ENCODE measurements at places on chromosomes 3 and 15.

DNA sequence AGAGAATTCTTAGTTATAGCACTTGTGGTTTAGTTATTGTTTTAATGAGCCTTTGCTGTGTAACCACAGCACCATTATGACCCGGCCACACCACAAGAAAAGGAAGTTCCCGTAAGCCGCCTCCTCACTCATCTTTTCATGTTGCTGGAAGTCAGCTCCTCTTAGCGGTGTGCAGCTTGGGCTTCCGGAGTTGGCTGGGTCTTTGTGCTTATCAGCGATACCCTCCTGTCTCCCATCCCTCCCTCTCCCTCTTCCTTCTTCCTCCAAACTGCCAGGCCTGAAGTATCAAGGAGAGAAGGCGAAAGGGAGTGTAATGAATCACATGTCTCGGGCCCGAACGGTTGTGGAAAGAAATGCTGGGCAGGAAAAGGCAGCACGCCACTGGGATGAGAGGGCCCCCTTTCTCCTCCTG is 353.5 kb downstream of the MCTP2 start:
- DNase-seq = peak; percentile 53
- H3K36me3 ChIP-seq = no peaks in the 10 kb centered on the region
- no peaks in the 10 kb centered on the region for H3K27me3 ChIP-seq
- peaks cover 21% of the 10 kb centered on the region for H3K4me1 ChIP-seq
- H3K27ac ChIP-seq = no peak overlapping the region

- H3K4me1 ChIP-seq = peaks cover 56% of the 10 kb centered on the region
- H3K4me3 ChIP-seq = peak overlapping the region; percentile 70
- H3K27ac ChIP-seq = peak overlapping the region; percentile 99
These were observed 57.0 kb downstream of the IQSEC1 start for GRCh38 chr3:13016083-13016720.

GRCh38 chr15:67512140-67512539 is 8.8 kb upstream of the C15orf61 start:
- H3K27ac ChIP-seq = no peak overlapping the region
- H3K36me3 ChIP-seq = no peaks in the 10 kb centered on the region
- DNase-seq = no peak

GRCh38 chr15:50134524-50135024 is 15.5 kb upstream of the ATP8B4 start:
- no peak for DNase-seq
- H3K27ac ChIP-seq = no peak overlapping the region
- no peaks in the 10 kb centered on the region for H3K27me3 ChIP-seq
- H3K4me1 ChIP-seq = no peaks in the 10 kb centered on the region

GRCh38 chr3:136021803-136022202 is 56.3 kb downstream of the PPP2R3A start:
- no peaks in the 10 kb centered on the region for H3K36me3 ChIP-seq
- no peak overlapping the region for H3K27ac ChIP-seq
- no peaks in the 10 kb centered on the region for H3K4me1 ChIP-seq
- no peak for DNase-seq
- no peak overlapping the region for H3K4me3 ChIP-seq
- peaks cover 12% of the 10 kb centered on the region for H3K27me3 ChIP-seq

GRCh38 chr3:73727854-73728253 is 103.1 kb upstream of the PDZRN3 start:
- DNase-seq = no peak
- H3K27me3 ChIP-seq = no peaks in the 10 kb centered on the region
- no peak overlapping the region for H3K4me3 ChIP-seq
- no peaks in the 10 kb centered on the region for H3K36me3 ChIP-seq
- no peak overlapping the region for H3K27ac ChIP-seq
- no peaks in the 10 kb centered on the region for H3K4me1 ChIP-seq

DNA sequence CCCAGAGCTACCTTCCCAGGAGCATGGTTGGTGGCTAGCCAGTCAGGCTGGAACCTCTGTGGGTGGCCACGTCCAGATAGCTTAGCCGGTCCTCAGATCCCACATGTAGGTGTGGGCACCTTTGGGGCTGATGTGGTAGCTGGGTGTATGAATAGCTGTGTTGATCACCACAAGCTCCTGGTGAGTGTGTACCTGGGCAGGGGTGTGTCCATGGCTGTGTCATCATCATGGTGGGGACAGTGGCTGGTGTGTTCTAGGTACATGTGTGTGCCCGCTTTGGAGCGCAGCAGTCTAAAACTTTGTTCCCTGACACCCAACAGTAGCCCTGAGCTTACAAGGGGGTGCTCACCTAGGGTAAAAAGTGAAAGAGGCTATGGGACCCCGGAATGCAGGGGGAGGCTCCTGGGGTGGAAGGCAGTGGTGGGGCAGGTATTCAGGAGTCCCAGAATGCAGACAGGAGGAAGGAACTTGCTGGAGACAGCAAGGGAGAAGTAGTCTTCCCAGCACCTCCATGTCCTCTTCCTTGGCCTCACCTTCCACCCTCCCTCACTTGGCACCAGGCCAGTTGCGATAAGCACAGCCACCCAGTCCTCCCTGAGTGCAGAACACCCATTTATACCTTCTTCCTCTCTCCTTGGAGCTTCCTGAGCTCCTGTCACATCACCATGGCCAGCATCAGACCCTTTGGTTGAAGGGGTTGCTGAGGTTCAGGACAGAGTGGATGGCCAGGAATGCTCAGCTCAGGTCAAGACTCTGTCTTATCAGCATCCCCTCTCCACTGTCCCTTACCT is 1.2 kb downstream of the CISH start:
- H3K36me3 ChIP-seq = peaks cover 49% of the 10 kb centered on the region
- no peaks in the 10 kb centered on the region for H3K27me3 ChIP-seq
- H3K27ac ChIP-seq = peak overlapping the region; percentile 81
- no peak for DNase-seq
- peaks cover 68% of the 10 kb centered on the region for H3K4me1 ChIP-seq
- peak overlapping the region; percentile 93 for H3K4me3 ChIP-seq

- DNase-seq = no peak
- no peaks in the 10 kb centered on the region for H3K4me1 ChIP-seq
- H3K27ac ChIP-seq = no peak overlapping the region
- H3K36me3 ChIP-seq = no peaks in the 10 kb centered on the region
- no peak overlapping the region for H3K4me3 ChIP-seq
These were observed 75.8 kb upstream of the ABI3BP start for GRCh38 chr3:101068876-101069606.

GRCh38 chr3:53921296-53921695 is 29.6 kb upstream of the SELENOK start:
- DNase-seq = peak; percentile 4
- H3K27me3 ChIP-seq = peaks cover 4% of the 10 kb centered on the region
- H3K27ac ChIP-seq = no peak overlapping the region
- no peak overlapping the region for H3K4me3 ChIP-seq

- H3K4me1 ChIP-seq = no peaks in the 10 kb centered on the region
- no peaks in the 10 kb centered on the region for H3K27me3 ChIP-seq
- H3K27ac ChIP-seq = no peak overlapping the region
- no peaks in the 10 kb centered on the region for H3K36me3 ChIP-seq
- no peak overlapping the region for H3K4me3 ChIP-seq
These were observed 54.9 kb upstream of the SLC7A14 start for GRCh38 chr3:170640737-170641171.

DNA sequence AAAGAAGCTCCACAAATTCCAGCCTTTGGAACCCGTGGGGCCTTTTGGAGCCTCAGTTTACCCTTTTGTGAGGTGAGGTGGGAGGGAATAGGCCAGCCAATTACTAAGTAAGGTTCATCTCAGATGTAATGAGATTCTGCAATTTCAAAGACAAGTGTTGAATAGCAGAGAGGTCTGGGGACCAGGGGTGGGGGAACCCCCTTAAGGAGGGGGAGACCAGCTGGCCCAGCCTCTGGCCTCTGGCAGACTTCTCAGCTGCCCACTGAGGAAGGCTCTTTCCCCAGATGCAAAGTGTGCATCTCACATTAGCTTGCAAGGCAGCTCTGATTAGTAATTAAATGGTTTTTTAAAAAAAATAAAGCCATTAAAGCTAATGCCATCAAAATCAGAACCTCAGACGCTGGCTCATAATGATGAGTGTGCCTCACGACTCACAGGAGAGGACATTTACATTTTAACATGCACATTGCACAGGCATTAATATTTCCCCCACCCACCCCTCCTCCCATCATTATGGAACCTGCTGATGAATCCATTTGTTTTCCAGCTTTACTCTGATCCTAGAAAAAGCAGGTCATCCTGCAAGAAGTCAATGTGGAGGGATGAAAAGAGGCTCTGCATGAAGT is 176.7 kb upstream of the TLE3 start:
- H3K27ac ChIP-seq = no peak overlapping the region
- no peaks in the 10 kb centered on the region for H3K36me3 ChIP-seq
- H3K4me3 ChIP-seq = no peak overlapping the region
- DNase-seq = no peak

DNA sequence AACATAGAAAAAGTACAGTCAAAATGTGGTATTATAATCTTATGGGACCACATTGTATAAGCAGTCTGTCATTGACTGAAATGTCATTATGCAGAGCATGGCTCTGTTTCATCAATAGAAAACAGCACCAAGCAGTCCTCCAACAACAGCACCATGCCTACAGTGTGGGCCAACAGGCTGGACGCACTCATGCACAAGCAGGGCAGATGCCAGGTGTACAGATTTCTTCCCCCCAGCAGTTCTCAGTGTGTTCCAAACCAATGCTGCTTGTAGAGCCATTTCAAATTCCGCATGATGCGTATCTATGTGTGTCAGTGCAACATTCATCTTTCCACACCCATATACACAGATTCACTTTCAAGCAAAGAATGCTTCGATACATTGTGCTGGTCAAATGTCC is 253.1 kb downstream of the CHL1 start:
- H3K4me3 ChIP-seq = no peak overlapping the region
- H3K27ac ChIP-seq = no peak overlapping the region
- H3K27me3 ChIP-seq = no peaks in the 10 kb centered on the region
- DNase-seq = no peak
- H3K36me3 ChIP-seq = no peaks in the 10 kb centered on the region
- no peaks in the 10 kb centered on the region for H3K4me1 ChIP-seq

GRCh38 chr15:81813215-81813614 is 232.6 kb downstream of the MEX3B start:
- no peak overlapping the region for H3K27ac ChIP-seq
- H3K4me3 ChIP-seq = no peak overlapping the region
- no peaks in the 10 kb centered on the region for H3K36me3 ChIP-seq

- no peak overlapping the region for H3K4me3 ChIP-seq
- no peaks in the 10 kb centered on the region for H3K36me3 ChIP-seq
- H3K27ac ChIP-seq = no peak overlapping the region
- no peak for DNase-seq
These were observed 5.3 kb downstream of the TM4SF4 start for GRCh38 chr3:149479621-149480325.

GRCh38 chr15:99149366-99149765 is 44.5 kb downstream of the SYNM start:
- H3K36me3 ChIP-seq = no peaks in the 10 kb centered on the region
- no peaks in the 10 kb centered on the region for H3K27me3 ChIP-seq
- no peaks in the 10 kb centered on the region for H3K4me1 ChIP-seq
- H3K4me3 ChIP-seq = no peak overlapping the region
- H3K27ac ChIP-seq = no peak overlapping the region
- DNase-seq = no peak

- no peak for DNase-seq
- no peaks in the 10 kb centered on the region for H3K27me3 ChIP-seq
- no peaks in the 10 kb centered on the region for H3K36me3 ChIP-seq
- H3K4me1 ChIP-seq = peaks cover 6% of the 10 kb centered on the region
These were observed 4.6 kb upstream of the ABCC5 start for GRCh38 chr3:184022323-184022722.

DNA sequence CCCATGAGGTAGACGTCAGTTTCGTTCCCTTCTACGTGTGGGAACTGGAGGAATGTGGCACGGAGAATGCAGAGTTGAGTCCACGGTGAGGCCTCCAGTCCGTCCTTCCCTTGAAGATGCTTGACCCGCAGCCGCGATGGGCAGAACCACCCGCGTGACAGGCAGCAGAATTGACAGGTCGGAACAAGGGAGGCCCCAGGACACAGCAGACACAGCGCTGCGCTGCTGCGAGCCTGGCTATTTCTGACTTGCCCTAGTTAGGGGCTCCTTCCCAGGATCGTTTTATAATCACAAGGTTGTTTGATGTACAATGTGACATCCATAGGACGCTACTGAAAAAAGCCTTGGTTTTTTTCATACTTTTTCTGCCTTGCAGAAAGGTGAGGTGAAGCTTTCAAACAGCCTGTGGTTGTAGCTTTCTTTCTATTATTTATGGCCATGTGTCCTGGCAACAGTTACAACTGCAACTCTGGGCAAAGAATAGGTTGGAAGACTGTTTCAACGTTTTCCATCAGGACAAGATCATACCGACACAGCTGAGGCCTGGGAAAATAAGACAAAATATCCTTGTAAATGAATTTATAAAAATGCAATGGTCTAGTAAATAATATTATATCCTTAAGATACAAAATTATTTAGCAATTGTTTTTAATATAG is 9.6 kb upstream of the TMEM41A start:
- no peaks in the 10 kb centered on the region for H3K36me3 ChIP-seq
- no peak overlapping the region for H3K27ac ChIP-seq
- no peaks in the 10 kb centered on the region for H3K4me1 ChIP-seq
- H3K4me3 ChIP-seq = no peak overlapping the region

GRCh38 chr3:45549961-45550360 is 44.6 kb upstream of the LIMD1 start:
- no peak for DNase-seq
- no peaks in the 10 kb centered on the region for H3K27me3 ChIP-seq
- no peaks in the 10 kb centered on the region for H3K36me3 ChIP-seq

DNA sequence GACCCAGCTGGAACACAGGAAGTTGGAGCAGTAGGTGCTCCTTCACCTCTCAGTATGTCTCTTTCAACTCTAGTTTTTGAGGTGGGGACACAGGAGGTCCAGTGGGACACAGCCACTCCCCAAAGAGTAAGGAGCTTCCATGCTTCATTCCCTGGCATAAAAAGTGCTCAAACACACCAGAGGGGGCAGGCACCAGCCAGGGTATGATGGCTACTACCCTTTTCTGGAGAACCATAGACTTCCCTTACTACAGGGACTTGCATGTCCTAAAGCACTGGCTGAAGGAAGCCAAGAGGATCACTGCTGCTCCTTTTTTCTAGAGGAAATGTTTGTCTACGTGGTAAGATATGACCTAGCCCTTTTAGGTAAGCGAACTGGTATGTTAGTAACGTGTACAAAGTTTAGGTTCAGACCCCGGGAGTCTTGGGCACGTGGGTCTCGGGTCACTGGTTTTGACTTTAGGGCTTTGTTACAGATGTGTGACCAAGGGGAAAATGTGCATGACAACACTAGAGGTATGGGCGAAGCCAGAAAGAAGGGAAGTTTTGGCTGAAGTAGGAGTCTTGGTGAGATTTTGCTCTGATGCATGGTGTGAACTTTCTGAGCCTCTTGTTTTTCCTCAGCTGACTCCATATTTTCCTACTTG is 11.9 kb downstream of the IL17RB start:
- no peak overlapping the region for H3K27ac ChIP-seq
- H3K4me1 ChIP-seq = no peaks in the 10 kb centered on the region
- H3K27me3 ChIP-seq = no peaks in the 10 kb centered on the region

GRCh38 chr3:194500198-194500597 is 13.4 kb upstream of the ATP13A3 start:
- H3K27me3 ChIP-seq = no peaks in the 10 kb centered on the region
- no peak overlapping the region for H3K27ac ChIP-seq
- peaks cover 15% of the 10 kb centered on the region for H3K4me1 ChIP-seq
- H3K4me3 ChIP-seq = no peak overlapping the region
- no peak for DNase-seq
- no peaks in the 10 kb centered on the region for H3K36me3 ChIP-seq

Measured in CD4-positive, alpha-beta memory T cell (primary cell).